ENCODE measurements at places on chromosomes 2 and 18. TPM values are rescaled to one million over a fixed set of nuclear protein-coding genes. Genes with fewer than 3 reads are reported as not detected.

- no peak for DNase-seq
Measured at GRCh38 chr2:236473691-236474090, 95.9 kb upstream of the ACKR3 start.

- DNase-seq = peak; percentile 43
Measured at GRCh38 chr2:6986912-6987361, 69.7 kb downstream of the RNF144A start.

GRCh38 chr2:85095094-85095493 is 38.1 kb upstream of the TCF7L1 start:
- DNase-seq = no peak

- no peak for DNase-seq
Measured at GRCh38 chr18:31273812-31274527, 44.0 kb upstream of the DSG1 start.

- DNase-seq = no peak
Measured at GRCh38 chr2:31531101-31531500, 49.6 kb downstream of the SRD5A2 start.

GRCh38 chr18:74395648-74396154 is 61.4 kb downstream of the DIPK1C start:
- no peak for DNase-seq

DNA sequence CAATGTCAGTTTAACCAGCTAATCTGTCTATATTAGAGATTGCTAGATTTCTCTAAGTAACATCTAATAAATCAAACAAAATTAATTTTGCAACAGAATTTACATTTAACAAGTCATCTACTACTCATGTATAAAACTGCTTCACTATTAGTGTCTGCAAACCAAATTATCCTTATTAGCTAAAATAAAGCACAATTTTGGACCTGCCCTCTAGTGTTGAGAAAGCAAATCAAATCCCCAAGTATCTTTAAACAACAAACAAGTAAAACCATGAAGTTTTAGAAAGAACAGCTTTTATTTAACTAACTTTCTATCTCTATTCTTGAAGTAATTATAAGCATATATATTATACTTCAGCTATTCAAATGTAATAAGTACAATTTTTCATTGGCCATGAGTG is 113.1 kb upstream of the SP3 start:
- DNase-seq = peak; percentile 38

- no peak for DNase-seq
Measured at GRCh38 chr2:65081232-65081685, 25.0 kb downstream of the CEP68 start.

DNA sequence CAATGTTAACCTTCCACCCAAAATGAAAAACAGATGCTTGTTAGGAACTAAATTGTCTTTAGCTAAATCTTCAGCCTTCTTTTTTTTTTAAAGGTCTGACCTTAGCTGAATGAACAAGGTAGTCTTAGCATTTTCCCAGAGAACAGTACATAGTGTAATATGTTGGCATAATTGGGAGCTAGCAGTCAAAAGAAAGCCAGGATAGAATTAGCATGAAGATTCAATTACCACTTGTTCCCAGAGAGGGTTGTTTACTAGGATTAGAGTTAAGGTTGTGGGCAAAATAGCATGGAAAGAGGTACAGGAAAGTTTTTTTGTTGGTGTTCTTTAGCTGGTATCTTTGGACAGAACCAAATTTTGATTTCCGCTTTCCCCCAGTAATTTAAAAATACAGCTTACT is 6.9 kb downstream of the CDH20 start:
- DNase-seq = no peak

GRCh38 chr18:48454261-48454757 is 45.1 kb upstream of the ZBTB7C start:
- no peak for DNase-seq

- no peak for DNase-seq
Measured at GRCh38 chr2:109259671-109260070, 130.7 kb downstream of the SH3RF3 start.

DNA sequence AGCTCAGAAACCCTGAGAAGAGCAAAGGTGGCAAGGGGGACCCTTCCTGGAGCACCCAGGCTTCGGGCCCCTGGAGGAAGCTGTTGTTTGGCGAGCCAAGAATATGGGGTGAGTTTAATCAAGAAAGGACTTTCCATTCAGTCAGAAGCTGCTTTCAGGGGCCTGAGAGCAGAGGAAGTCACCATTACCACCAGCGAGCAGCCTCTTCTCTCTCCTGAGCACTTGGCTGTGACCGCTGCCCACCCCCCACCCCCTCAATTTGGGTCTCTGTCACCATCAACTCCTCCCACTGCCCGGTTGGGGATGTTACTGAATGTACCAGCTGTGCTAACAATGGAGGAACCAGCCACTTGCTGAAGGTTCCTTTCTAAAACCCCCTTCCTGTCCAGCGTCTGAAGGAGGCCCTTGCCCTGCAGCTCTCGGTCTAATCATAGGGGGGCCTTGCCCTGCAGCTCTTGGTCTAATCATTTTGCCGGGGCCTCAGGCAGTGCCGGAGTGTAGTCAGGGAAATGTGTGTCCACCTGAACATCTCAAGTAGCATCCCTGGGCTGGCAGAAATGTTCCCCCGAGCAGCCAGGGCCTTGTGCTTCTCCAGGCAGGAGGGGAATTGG is 943 bp downstream of the INPP5D start:
- no peak for DNase-seq

Gene MAP4K3
- total RNA-seq = 73.1 TPM

DNA sequence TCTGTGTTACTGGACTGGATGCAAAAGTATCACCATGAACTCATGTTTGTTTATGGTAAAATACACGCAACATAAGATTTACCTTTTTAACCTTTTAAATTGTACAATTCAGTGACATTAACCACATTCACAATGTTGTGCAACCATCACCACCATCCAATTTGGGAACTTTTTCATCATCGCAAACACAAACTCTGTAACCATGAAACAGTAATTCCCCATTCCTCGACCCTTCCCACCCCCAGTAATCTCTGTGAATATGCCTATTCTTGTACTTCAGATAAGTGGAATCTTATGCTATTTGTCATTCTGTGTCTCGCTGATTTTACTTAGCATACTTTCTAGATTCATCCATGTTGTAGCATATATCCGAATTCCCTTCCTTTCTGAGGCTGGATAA is 31.1 kb upstream of the EPAS1 start:
- DNase-seq = no peak

Gene ADD2
- 5.2 TPM for total RNA-seq

DNA sequence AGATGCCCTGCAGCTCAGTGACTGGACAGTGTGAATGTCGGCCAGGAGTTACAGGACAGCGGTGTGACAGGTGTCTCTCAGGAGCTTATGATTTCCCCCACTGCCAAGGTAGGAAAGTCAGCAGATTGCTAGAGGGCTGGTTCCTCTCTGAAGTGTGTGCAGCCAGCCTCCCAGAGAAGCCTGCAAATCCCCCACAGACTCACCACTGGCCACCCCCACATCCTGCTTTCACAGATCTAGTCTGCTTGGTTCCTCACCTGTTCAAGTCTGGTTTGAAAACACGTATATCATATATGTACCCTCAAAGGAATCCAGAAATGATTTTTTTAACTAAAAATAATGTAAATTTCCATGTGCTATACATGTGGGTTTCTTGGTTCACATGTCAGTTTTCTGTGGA is 121.1 kb downstream of the LAMA3 start:
- DNase-seq = no peak

Gene DNAJC5G
- not detected for total RNA-seq

DNA sequence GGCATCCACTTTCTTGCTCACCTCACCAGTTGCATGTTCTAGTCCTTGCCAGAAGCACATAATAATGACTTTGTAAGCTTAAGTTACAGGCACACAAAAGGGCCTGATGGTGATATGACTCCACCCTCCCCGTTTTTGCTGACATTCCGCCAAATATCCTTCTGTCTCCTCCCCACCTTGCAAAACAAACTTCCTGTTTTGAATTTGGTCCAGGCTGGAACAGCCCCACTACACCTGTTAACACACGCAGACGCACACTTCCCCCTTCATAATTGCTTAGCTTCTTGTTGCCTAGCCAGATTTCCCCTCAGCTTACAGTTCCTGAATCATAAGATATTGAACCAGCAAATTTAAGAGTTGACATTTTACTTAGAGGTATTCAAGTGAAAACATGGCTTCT is at the start of gene MGAT5:
Gene MGAT5 (plus strand): TSS at position 269 of the 400 bp plus-strand sequence. CDS start 332 bp downstream, outside the sequence.
- DNase-seq = no peak

GRCh38 chr2:217937446-217937845 is 65.3 kb downstream of the TNS1 start:
- no peak for DNase-seq

Data from SK-MEL-5 (cell line).